ENCODE measurements at places on chromosomes 7 and 10.

DNA sequence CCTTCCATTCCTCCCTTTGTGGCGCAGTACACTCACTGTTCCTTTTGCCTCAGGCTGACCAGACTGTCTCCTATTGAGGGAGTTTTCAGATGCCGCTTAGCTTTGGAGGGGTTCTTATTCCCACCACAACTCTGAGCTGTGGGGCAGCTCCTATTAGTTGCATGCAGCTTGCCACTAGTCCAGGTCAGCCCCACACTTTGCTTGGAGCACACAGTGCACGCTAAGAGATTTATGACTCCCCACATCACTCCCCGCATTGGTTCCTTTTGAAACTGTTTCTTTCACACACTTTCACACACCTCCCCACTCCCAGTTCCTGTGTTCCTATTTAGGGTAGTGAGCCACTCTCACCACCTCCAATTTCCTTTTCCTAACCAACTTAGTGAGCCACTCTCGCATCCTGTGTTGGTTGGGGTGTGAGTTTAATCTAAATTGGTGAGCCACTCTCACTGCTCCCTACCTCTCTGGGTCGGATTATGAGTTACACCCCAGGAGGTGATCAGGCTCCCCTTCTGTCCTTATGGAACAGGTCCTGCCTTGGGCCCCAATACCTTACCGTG, 10.4 kb upstream of the ZNF485 start:
- DNase-seq: no peak

DNA sequence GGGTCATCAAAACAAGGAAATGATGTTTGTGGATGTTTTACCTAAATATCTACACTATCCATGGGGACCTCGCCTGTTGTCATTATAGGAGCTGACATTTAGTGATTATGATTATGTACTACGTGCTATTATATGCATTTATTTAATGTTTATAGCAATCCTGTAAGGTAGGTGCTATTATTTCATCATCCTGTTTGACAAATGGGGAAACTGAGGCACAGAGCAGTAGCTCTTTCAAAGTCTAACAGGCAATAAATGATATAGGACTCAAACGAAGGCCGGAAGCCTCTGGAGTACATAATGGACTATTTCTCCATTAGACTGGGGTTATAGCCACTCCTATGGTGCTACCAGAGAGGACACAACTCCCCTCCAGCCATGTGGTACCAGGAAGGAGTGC, 60.6 kb upstream of the KDM7A start:
- no peak for DNase-seq

GRCh38 chr7:92606985-92607384, 16.8 kb upstream of the FAM133B start:
- DNase-seq: no peak

DNA sequence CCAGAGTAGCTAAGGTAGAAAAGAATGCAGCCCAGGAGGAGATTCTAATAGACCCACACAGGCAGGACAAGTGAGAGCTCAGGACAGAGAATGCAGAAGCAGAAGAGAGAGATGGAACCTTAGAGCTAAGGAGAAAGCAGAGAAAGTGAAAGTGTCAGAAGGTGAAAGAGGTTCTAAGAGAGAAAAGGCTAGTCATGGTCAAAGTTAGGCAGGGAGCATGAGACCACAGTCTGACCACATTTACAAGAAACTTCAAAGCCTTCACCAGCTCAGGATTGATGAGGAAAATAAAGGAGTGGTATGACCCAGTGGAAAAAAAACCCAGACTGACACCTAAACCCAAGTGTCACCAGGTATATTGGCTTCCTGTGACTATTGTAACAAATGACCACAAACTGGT, 131.8 kb upstream of the WDR11 start:
- DNase-seq: no peak

GRCh38 chr7:82204694-82205093, 238.9 kb downstream of the CACNA2D1 start:
- DNase-seq: peak; percentile 92

DNA sequence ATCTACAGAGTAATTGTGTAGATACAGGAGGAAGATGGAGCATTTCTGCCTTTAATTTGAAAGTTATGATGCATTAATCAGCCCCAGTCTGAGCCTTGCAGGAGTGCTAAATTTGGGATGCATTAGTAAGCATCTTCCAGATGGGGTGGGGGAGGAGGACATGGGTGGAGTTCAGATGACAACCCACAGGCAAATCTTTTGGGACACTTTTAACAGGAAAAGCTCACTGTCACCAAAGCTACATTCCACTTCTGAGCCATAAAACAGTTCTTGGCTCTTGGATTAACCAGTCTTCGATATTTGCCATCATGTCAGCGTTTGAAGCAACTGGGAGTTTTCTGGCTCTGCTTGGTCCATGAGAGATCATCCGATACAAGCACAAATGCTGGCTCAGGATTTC, 121.1 kb downstream of the CXCL12 start:
- no peak for DNase-seq

- DNase-seq: no peak
These were observed 82.0 kb downstream of the NEURL1 start for GRCh38 chr10:103575416-103576075.

DNA sequence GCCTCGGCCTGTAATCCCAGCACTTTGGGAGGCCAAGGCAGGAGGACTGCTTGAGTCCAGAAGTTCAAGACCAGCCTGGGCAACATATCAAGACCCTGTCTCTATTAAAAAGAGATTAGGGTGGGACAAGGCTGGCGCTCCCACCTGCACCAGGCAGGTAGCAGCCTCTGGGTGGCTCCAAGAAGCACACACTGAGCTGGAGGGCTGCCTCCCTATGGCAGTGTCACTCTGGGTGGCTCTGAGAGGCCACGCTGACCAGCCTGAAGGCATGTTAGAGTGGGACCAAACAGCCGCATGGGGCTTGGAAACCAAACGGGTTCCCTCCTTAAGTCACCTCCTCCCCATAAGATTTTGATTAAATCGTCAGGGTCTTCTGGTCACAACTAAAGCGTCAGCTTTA, 19.8 kb upstream of the COL26A1 start:
- no peak for DNase-seq

- DNase-seq: no peak
These were observed 389.6 kb downstream of the GALNT17 start for GRCh38 chr7:71521506-71521905.

DNA sequence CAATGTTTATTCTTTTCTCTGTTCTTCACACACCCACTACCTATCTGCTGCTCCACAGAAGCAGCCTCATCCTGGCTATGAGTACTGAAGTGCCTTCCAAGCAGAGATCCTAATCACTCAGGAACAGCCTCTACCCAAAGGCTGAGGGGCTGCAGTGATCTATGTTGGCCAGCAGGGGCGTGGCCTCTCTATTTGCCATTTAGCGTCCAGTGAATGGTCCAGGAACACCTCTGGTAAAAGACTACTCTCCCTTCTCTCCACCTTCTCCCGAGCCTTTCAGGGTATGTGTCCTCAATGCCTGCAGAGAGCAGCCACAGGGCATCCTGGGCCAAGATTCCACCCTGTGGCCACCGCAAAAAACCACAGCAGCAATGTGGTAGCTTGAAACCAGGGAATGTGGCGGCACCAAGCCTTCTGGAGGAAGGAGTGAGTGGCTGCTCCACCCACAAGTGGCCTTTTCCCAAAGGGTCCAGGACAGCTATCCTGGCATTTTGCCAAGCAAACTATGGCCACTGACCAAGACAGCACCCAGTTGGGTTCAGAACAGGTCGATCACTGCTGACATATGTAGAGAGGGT, 70.9 kb downstream of the SYPL1 start:
- peak; percentile 29 for DNase-seq

GRCh38 chr10:132332433-132332754, 401 bp downstream of the LRRC27 start:
- no peak for DNase-seq

DNA sequence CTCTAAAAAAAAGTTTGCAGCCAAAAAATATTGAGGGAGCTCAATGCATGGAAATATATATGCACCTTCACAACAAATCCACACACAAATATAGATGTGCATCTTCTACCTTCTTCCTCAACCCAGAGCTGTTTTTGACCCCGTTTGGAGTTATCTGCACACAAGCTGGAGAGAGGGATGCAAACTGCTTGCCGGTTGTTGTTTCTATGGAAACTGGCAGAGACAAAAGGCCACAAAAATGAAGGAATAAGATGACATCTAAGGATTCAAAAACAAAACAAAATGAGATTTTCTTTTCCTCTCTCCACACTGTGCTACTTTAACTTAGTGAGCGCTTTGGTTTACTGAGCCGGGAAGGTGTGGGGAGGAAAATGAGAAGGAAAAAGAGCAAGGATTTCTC, 210.2 kb upstream of the AGK start:
- no peak for DNase-seq

DNA sequence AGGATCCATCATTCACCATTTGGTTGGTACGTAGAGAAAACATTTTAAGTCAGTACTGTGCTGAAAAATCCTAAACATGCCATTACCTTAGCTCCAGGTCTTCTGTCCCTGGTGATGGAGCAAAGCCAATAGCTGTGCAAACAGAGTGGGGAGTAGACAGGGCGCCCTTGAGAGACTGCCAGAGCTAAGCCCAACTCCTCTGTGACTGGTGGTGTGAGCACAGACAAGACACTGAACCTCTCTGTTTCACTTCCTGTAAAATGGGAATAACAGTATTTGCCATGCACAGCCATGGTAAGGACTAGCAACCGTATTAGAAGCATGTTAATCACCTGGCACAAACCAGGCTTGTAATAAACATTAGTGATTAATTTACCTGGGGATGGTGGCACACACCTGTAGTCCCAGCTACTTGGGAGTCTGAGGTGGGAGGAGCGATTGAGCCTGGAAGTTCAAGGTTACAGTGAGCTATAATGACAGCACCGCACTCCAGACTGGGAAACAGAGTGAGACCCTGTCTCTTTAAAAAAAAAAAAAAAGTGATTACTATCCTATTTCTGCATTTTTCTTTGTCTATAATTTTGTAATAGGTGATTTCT, 28.7 kb downstream of the LYZL1 start:
- DNase-seq: no peak

GRCh38 chr10:48945441-48946130, 5.9 kb upstream of the LRRC18 start:
- no peak for DNase-seq

DNA sequence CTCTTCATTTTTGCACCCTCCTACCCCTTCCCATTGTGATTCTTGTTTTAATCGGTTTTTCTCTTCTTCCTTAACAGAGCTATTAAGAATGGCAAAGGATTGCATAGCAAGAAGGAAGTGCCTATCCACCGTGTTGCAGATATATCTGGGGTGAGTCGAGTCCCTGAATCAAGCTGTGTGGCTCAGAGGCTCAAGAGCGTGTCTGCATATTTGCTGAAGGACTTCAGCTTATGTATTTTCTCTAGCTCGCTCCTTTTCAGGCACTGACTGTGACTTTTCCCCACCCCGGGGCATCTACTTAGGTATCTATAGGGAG, 126.6 kb downstream of the LRRC4 start:
- DNase-seq: peak; percentile 55

- no peak for DNase-seq
These were observed 44.0 kb upstream of the FAM133B start for GRCh38 chr7:92634205-92634604.

- peak; percentile 4 for DNase-seq
These were observed 27.1 kb downstream of the LMTK2 start for GRCh38 chr7:98133621-98134303.

GRCh38 chr7:2687338-2687869, 598 bp upstream of the AMZ1 start:
- DNase-seq: peak; percentile 75

DNA sequence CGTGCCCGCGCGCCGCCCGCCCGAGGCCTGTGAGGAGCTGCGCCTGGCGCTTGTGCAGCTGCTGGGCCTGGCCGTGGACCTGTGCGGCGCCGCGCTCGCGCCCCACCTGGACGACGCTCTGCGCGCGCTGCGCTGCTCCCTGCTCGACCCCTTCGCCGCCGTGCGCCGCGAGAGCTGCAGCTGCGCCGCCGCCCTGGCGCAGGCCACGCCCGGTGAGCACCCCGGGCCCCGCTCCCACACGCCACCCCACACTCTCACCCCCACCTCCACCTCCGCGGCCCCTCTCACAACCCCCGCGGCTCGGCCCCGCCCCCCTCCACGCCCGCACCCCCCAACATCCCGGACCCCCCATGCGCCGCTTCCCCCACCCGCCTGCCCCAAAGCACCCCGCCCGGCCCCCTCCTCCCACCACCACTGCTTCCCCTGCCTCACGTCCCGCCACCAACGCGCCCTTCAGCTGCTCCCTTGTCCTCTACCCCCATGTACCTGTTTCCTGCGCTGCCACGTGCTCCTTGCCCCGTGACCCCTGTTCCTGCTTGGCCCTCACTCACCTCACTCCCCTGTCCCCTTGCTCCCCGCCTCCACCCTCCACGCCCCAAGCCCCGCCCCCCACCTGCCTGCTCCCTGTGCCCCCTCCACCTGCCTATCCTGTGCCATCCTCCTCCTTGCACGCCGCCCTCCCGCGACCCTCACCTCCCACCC, at the start of gene PRKAR1B:
TSS of gene PRKAR1B (minus strand) at position 178 of the 702 bp plus-strand sequence. CDS start 15,776 bp downstream, outside the sequence.
- no peak for DNase-seq

DNA sequence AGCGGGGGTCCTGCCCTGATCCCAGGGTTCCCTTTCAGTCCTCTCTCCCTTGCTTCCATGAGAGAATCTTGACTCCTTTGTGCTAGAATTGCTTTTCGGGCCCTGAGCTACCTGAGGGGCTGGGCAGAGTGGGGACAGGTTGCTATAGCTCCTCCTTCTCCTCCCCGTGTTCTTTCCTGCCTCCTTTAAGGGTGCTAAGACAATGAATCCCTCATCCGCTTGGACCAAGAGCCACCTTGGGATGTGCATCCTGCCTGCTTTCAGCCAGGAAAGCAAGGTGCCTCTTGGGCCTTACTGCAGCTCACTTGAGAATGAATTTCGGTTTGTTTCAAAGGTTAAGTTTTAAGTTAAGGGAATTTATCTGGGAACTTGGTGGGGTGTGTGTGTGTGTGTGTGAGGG, 53.6 kb downstream of the ADRA2A start:
- no peak for DNase-seq
